PC-9 (cell line): ENCODE measurements at places on chromosomes 5 and 9. TPM values are rescaled to one million over a fixed set of nuclear protein-coding genes. Genes with fewer than 3 reads are reported as not detected.

CCNI2 gene
- 1.2 and 1.7 TPM in 2 replicates for total RNA-seq

CXCL14 gene
- total RNA-seq = not detected in 2 replicates

DNA sequence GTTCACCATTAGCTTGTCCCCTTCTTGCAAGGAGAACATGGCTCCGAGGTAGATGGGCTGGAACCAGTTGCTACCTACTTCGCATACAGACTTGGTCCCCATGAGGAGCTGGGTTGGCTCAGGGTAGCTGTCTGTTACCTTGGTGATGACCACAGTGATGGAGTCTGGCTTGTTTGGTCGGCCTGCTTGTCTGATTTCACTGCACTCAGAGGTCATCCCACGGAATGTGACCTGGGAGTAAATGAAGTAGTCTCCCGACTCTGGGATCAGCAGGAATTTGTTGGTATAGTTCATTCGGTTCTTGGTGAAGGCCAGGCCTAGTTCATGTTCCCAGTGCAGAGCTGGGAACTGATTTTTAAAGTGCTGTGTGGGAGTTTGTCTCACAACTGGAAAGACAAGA is 15.3 kb downstream of the TNFSF15 start:
- no peak for DNase-seq

DNA sequence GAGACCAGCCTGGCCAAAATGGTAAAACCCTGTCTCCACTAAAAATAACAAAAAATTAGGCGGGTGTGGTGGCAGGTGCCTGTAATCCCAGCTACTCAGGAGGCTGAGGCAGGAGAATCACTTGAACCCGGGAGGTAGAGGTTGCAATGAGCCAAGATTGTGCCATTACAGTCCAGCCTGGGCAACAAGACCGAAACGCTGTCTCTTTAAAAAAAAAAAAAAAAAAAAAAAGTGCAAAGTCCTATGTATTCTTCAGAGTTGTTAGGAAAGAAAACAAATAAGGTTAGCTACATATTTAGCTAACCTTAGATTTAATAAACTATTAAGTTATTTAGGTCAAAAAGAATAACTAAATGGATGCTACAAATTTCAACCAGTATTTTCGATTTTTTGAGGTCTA is 11.5 kb downstream of the ATG12 start:
- no peak for DNase-seq

GRCh38 chr9:129331772-129332500 is 153.9 kb upstream of the IER5L start:
- no peak for DNase-seq
